Activated T-helper 1 cell treated with anti-CD3 and anti-CD28 coated beads, Interleukin-2, amount 50 U/mL, for 16 hours (primary cell): ENCODE measurements at places on chromosomes 12 and 14.
A peak's percentile ranks its signal among the peaks of the same experiment; 100 is the strongest.

- no peak for DNase-seq
Measured at GRCh38 chr14:68864361-68864750, 71.5 kb upstream of the ZFP36L1 start.

DNA sequence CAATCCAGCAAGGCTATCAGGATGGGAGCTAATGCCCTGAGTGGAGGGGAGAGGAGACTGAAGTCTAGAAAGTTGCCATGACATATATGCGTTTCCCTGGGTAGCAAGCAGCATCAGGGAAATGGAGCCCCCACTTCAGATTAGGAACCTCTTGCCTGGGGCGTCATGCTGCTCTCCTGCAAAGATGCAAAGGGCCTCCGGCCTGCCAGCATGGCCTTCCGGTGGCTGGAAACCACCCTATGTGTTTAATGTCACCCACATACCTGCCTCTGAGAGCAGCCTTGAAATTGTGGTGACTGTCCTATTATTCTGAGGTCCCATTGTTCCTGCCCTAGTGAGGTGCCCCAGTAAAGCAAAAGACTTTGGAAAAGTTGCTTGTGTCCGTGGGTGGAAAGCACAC lies 10.0 kb upstream of the IFI27L2 start:
- DNase-seq, result no peak

DNA sequence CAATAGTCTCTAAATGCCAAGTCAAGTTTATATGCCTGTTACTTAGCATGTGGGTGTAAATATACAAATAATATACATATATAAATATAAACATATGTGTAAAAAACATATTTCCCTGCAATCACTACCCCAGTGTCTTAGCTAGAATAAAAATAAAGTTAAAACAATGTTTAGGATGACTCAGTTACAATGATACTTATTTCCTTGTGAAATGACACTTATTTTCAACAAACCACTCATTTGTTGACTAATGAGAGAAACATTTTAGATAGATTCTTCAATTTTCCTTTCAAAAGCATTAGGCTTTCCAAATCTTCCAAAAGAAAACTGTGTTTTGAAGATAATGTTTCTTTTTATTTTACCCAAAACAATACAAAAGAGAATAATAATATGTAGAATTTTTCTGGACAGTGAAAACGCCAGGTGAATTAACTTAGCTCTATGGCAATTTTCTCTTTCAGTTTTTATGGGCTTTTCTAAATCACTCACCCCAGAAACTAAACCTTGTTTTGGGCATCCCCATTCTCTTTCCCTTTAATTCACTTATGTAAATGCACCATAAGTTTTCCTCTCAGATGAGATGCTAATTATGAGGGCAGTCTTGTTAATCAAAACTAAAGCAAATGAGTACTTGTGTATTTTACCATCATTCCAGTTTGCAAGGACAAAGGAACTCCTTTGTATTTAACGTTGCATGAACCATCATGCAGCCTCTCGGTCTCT lies 465.9 kb downstream of the BCAT1 start:
- no peak for DNase-seq

- no peak for DNase-seq
Measured at GRCh38 chr12:108612788-108613282, 15.0 kb upstream of the TMEM119 start.

- no peak for DNase-seq
Measured at GRCh38 chr14:89312932-89313331, 104.1 kb downstream of the FOXN3 start.

DNA sequence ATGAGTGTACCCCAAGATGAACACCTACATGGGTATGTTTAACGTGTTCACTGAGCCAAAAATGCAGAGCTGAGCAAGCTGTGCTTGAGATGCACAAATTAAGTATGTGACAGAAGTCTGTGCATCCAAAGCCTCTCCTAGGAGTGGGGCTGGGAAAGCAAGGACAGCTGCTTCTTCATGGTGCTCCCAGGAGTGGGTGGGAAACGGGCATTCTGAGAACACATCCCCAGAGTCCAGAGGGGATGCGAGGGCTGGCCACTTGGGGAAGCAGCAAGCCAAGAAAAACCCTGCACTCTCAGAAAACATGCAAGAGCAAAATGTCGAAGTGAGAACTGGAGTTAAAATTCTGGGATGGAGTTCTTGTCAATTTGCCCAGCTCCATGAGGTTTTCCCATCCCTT lies 414.3 kb downstream of the BCAT1 start:
- no peak for DNase-seq

DNA sequence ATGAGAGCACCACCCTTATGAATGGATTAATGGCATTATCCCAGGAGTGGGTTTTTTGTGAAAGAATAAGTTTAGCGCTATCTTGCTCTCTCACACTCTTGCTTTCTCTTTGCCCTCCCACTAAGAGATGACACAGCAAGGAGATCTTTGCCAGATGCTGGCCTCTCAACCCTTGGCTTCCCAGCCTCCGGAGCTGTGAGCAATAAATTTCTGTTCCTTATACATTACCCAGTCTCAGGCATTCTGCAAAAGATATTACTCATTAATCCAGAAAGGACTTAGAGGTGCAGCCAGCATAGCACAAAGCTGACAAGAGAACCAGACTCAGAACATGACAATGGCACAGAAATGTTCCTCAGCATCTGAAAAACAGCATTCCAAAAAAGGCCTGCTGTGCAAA lies 190.6 kb downstream of the ITPR2 start:
- no peak for DNase-seq

- no peak for DNase-seq
Measured at GRCh38 chr12:74747305-74747704, 209.7 kb downstream of the ATXN7L3B start.

GRCh38 chr12:62466018-62466593 lies 520 bp upstream of the MON2 start:
- DNase-seq, result no peak

DNA sequence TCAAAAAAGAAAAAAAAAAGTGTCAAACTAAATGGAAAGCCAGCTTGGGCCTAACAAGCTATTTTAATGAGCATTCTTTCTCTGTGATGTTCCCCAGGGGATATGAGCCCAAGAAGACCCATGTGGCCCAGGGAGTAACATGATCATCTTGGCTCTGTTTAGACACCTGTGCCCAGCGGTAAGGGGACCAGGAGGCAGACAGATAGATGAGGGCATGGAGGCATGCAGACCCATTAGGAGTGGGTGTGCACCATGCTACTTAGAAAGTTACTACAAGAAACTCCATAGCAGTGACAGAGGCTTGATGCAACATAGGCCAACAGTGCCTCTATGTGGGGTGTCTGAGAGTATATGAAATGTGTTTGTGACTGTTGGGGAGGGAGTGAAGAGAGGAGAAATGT lies 3.1 kb upstream of the CREBL2 start:
- no peak for DNase-seq

GRCh38 chr12:49792976-49793580 lies 35.1 kb downstream of the NCKAP5L start:
- DNase-seq, result no peak

- peak; percentile 24 for DNase-seq
Measured at GRCh38 chr14:50560931-50561285, 963 bp downstream of the ATL1 start.

GRCh38 chr14:36430662-36431084 lies 89.4 kb downstream of the NKX2-1 start:
- DNase-seq, result no peak

GRCh38 chr12:131275824-131276223 lies 322.1 kb downstream of the ADGRD1 start:
- no peak for DNase-seq

DNA sequence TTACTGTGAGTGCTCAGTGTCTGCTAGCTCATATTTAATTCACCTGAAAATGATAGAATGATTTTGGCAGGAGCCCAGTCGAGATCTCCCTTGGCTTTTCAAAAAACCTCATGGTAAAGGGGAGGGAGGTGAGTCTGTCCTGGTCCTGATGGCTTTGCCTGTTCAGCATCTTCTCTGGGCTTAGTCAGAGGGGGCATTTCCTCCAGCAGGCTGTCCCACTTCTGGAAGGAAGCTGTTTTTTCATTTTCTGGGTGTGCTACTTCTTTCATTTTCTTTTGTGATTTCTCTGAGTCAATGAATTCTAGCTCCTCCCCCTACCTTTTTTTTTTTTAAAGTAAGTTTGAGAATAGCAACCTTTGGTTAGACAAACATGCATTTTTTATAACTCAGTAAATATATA lies 58.8 kb downstream of the TMX1 start:
- DNase-seq, result no peak

- DNase-seq, result no peak
Measured at GRCh38 chr12:41802803-41803202, 341.9 kb downstream of the GXYLT1 start.

- no peak for DNase-seq
Measured at GRCh38 chr12:69024413-69024812, 91.4 kb upstream of the CPM start.

DNA sequence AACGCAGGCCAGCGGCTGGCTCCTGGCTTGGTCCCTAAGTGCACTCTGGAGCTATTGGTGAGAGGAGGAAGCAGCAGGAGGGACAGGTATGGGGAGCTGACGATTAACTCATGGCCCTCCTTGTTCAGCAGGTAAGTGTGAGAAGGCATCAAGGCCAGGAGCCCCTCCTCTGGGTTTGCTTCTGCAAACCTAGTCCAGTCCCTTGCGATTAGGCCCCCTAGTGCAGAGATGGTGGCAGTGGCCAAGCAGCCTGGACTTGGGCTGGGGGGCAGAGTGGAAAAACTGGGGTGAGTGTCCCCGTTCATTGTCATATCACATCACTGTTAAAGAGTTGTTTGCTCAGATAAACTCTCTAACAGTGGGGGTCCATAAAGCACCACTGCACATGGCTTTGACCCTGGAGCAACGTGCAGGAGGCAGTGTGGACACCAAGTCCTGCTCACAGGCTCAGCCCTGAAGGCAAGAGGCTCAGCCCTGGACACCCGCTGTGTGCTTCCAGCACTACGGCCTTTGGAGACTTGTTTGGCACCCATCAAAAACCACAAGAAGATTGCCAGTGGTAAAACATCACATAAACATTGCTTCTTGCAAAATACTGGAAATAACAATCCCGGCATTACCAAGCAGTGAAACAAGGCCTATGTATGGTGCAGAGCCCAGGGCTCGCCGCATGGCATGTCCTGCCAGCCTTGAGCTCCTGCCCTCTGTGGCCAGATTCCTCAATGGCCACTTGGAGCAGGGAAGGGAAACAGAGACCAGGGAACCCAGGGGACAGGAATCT lies 184.3 kb upstream of the RTL1 start:
- no peak for DNase-seq

- DNase-seq, result no peak
Measured at GRCh38 chr14:79161571-79161970, 991.4 kb downstream of the NRXN3 start.

- no peak for DNase-seq
Measured at GRCh38 chr12:104354167-104354867, 50.8 kb downstream of the EID3 start.

DNA sequence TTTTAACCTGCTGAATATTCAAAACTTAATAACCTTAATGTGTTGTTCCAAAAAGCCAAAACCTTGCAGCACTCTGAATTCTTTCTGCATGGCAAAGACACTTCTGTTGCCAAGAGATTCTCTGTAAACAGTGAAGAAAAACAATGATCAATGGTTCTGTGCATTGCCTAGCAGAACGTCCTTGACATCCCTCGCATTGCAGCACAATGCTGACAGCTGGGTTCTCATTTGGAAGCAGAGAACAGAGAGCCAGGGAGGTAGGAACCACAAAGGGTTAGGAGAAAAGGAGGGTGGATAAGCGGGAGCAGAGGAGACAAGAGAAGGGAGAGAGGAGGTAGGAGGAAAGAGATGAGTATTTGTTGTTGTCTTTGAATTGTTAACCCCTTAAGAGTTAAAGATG lies 501.1 kb downstream of the NAV3 start:
- no peak for DNase-seq

GRCh38 chr12:132109741-132110140 lies 34.4 kb downstream of the DDX51 start:
- no peak for DNase-seq

GRCh38 chr12:68794653-68795251 lies 13.2 kb upstream of the MDM2 start:
- no peak for DNase-seq

DNA sequence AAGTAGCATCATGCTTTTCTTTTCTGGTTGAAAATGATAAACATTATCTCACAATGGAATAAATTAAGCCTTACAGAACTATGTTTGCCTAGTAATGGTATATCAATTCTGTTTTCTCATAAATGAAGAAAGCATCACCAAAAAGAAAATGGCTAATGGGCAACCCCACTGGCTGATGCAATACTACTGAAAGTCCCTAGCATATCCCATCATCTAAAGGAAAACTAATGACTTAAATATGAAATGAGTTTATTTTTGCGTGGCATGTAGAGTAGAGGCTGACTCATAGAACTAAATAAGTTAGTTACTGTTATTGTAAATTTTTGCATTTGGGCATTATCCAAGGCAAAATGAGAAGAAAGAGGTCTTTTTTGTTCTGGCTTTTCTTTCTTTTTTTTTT lies 1156.3 kb upstream of the SEL1L start:
- DNase-seq, result no peak

DNA sequence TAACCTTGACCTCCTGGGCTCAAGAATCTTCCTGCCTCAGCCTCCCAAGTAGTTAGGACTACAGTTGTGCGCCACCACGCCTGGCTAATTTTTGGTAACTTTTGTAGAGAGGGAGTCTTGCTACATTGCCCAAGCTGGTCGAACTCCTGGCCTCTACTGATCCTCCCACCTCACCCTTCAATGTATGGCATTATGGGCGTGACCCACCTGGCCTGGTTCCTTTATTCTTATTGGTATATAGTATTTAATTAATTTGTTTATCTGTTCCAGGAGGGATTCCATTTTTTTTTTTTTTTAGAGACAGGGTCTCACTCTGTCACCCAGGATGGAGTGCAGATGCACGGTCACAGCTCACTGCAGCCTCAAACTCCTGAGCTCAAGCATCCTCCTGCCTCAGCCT lies 40.9 kb upstream of the EAPP start:
- no peak for DNase-seq

- no peak for DNase-seq
Measured at GRCh38 chr14:68547305-68548193, 245.3 kb downstream of the ZFP36L1 start.

GRCh38 chr12:116092776-116093175 lies 184.7 kb downstream of the MED13L start:
- no peak for DNase-seq

DNA sequence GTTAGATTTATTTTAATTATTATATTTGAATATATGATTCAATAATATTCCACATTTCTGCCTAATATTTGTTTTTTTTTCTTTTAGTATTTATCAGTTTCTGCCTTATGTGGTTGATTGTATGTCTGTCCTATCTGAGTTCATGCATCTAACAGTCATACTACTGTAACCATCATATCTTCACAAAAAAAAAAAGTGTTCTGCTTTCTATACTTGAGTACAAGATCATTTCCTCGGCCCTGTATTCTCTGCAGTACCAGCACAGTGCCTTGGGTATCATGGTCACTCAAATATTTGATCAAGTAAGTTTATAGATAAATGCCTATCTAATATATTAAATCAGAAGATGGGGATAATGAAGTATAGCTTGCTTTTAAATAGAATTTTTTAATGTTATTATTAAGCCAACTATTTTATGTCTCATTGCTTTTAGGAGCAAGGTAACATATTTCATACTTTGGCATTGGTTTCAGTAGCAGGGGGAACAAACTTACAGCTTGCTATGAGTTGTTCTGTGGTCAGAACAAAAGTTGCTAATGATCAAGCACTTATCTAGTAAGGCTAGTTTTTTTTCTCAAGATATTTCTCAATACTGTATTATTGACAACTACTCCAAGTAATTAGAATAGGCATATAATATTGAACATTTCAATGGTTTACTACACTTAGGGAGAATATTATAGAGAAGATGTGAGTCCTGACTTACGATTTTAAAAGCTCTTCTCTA lies 290.5 kb upstream of the FBXO33 start:
- no peak for DNase-seq
